Fibroblast of villous mesenchyme (primary cell): ENCODE measurements at places on chromosomes 4 and X. TPM values are rescaled to one million over a fixed set of nuclear protein-coding genes. Genes with fewer than 3 reads are reported as not detected.
A peak's percentile ranks its signal among the peaks of the same experiment; 100 is the strongest.

- DNase-seq: peak; percentile 54
Measured at GRCh38 chr4:25913056-25913850, 767 bp upstream of the SMIM20 start.

The F8A2 gene
- total RNA-seq: not detected in 2 replicates

The CLTRN gene
- total RNA-seq: under 0.01 TPM in 1 of 2 replicates, not detected in the other

DNA sequence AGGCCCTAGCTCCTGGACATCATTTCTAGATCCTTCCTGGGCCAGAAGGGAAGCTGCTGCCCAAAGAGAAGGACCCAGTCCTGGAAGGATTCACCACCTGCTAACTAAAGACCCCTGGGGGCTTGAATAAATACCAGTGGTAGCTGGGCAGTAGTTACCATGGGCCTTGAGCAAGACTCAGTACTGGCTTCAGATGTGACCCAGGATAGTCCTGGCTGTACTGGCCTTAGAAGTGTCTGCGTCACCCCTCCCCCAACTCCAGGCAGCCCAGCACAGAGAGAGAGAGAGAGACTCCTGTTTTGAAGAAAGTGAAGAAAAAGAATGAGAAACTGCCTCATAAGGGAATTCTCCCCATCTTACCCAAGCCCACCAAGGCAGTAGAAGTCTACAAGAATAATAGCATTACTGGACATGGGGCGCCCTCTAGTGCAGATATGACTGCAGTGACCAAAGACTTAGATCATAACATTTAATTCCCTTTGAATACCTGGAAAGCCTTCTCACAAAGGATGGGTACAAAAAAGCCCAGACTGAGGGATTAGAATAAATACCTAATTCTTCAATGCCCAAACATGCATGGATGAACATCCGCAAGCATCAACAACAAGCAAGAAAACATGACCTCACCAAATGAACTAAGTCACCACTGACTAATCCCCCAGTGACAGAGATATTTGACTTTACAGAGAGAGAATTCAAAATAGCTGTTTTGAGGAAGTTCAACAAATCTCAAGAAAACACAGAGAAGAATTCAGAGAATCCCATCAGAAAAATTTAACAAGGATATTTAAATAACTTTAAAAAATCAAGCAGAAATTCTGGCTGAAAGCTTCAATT, 171.8 kb downstream of the HNRNPD start:
- DNase-seq: peak; percentile 48

- DNase-seq: no peak
Measured at GRCh38 chrX:122219735-122220134, 964.3 kb upstream of the GRIA3 start.

The ASB5 gene
- 1.3 and 7.4 TPM in 2 replicates for total RNA-seq

- DNase-seq: no peak
Measured at GRCh38 chr4:71568131-71568530, 215.7 kb downstream of the GC start.

The ZNF630 gene
- total RNA-seq: 0.32 and 3.0 TPM in 2 replicates

DNA sequence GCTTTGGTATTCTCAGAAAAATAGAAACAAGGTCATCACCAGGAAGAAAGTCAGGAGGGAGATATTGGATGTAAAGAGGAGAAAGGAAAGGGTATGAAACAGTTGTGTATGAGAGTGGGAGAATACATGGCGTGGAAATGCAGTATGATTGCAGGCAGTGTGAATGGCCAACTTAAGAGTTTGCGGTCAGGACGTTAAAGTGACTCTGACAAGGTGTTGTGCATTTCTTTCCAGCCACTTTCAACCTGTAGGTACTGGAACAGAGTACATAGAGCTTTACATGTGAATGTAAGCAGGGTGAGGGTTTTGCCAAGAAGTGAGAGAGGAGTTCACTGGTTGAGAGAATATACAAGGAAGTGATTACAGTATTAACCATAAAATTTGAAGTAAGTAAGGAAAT, 15.7 kb downstream of the ATP10D start:
- DNase-seq: no peak

- DNase-seq: no peak
Measured at GRCh38 chr4:4529392-4529791, 12.5 kb downstream of the STX18 start.

The SSR4 gene
- total RNA-seq: 122 and 133 TPM in 2 replicates

GRCh38 chr4:183391204-183391603, 53.2 kb upstream of the CDKN2AIP start:
- DNase-seq: no peak

The IQCM gene
- not detected in 2 replicates for total RNA-seq

The GK2 gene
- total RNA-seq: under 0.01 TPM in 1 of 2 replicates, not detected in the other

The MAGEE1 gene
- total RNA-seq: 0.64 and 1.7 TPM in 2 replicates

- no peak for DNase-seq
Measured at GRCh38 chr4:76550966-76551780, 116.1 kb downstream of the SHROOM3 start.

GRCh38 chr4:13860126-13860525, 232.6 kb upstream of the BOD1L1 start:
- no peak for DNase-seq

DNA sequence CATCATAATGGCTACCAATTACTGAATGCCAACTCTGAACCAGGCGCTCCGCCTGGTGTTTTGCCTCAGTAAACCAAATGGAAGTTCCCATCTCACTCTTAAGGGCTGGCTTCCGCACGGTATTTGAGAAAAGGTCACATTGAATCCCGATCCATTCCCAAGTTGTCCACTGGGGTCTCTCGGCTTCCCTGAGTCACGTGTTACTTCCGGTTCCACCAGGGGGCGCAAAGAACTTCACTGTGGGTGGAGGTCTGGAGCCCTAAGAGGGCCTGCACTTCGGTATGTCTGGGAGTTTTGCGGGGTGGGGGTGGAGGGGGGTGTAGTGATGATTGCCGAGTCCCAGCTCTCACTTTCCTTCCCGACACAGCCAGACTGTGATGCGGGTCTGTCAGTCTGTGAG, 13.4 kb upstream of the NHS start:
- DNase-seq: no peak

GRCh38 chrX:9135901-9136510, 102.1 kb upstream of the FAM9B start:
- DNase-seq: peak; percentile 12

DNA sequence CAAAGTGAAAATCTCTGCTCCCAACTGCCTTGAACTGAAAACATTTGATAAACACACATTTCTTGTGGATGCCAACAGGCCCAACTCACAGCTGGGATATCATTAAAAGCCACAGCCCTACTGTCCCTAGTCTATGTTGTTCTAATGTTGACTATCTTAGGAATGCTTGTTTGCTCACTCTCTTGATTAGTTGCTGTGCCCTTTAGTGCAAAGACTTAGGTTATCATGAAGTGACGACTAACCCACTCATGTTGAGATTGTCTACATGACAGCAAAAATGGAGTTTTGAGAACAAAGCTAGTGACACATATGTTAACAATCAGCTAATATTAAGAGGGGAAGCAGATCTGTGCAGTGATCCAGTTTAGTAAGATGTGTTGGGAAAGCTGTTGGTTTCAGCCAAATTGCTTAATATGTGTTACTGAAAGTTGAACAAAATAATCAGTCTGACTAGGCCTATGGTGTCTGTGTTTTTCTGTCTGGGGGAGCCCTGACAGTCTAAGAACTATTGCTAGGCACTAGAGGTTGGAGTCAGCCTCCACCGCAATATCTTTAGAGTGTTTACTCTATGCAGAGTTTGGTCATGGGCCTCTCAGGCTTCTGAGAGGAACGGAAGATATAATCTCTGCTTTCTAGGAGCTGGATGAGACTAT, 125.5 kb downstream of the ATG4A start:
- peak; percentile 67 for DNase-seq

The GUCY1A1 gene
- total RNA-seq: 0.32 and 0.43 TPM in 2 replicates

- peak; percentile 59 for DNase-seq
Measured at GRCh38 chrX:45766981-45767501, 566.4 kb upstream of the DIPK2B start.

The PABPC5 gene
- 1.3 TPM in 2 replicates for total RNA-seq

- peak; percentile 32 for DNase-seq
Measured at GRCh38 chrX:104318330-104319009, 63.7 kb upstream of the ESX1 start.

- DNase-seq: peak; percentile 66
Measured at GRCh38 chr4:4555916-4556315, 14.1 kb upstream of the STX18 start.
